Lung (tissue), 17 donors: ENCODE measurements at places on chromosomes 3 and 15. TPM values are rescaled to one million over a fixed set of nuclear protein-coding genes. Genes with fewer than 3 reads are reported as not detected.

- DNase-seq, result peak; percentile 54
Observed at GRCh38 chr15:58552505-58553364, 120.9 kb downstream of the LIPC start.

DNA sequence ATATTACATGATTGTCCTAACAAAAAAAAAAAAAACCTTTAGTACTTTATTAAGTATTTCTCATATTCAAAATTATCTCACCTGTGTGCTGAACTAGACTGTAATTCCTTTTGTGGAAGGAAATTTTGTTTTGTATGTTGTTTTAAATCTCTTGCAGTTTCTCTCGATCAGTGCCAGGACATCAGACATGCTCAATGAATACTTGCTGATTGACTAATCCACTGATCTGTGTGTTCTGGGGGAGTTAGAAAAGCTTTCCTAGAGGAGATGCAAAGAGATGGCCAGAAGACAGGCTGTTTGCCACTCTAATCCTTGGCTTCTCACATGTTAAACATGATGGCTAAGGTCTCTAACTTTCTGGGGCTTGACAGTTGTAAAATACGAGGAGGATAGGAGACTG lies 233.3 kb upstream of the NR2E3 start:
- no peak for DNase-seq

DNA sequence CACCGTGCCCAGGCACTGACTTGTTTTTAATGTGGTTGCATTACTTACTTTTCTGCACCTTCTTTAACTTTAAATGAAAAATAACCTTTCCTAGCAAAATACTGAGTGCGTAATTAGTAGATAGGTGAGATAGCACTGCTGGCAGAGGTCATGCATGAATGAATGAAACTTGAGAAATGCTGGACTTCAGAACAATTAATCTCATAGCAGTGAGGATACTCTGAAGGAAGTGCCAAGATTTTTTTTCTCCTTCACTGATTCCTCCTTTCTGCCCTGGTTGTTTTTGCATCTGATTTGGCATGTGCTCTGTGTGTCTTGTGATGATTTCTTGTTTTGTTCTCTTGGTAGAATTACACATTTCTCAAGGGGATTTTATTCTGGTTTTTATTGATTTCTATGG lies 378.9 kb downstream of the PTPRG start:
- no peak for DNase-seq

GRCh38 chr3:170529346-170529745 lies 56.5 kb downstream of the SLC7A14 start:
- DNase-seq, result no peak

- no peak for DNase-seq
Observed at GRCh38 chr3:173663696-173664111, 266.2 kb downstream of the NLGN1 start.

- DNase-seq, result no peak
Observed at GRCh38 chr15:83030021-83030420, 18.6 kb upstream of the C15orf40 start.

DNA sequence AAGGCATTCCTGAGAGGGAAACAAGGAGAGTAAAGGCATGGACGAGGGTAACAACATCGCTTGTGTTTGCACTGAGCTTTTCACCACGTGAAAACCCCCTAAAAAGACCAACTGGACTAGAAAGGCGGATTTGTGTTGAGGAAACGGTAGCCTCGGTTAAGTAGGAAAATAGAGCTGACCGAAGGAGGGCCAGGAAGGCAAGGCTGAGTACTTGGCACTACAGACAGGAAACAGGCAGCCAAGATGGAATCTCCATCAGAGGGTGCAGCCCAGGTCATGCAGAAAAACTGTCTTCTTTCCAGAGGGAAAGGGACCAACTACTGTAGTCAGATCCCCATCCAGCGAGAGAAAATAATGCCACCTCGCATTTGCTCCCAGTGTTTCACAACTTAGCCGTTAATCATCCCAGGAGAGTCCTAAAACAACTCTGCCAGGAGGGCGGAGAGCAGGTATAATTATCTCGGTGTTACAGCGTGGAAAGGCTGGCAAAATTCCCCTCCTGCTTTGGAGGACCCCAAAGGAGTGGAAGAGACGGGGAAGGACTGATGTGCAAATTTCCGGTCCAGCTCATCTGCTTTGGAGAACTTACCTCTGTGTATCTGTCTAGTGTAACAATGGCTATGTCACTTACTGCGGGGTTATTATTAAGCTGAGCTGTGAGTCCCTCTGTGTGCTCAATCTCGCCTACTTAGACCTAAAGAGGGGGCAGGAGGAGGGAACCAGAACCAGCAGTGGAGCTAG lies 77.2 kb downstream of the MYO1E start:
- DNase-seq, result no peak

- DNase-seq, result no peak
Observed at GRCh38 chr3:36804295-36805055, 40.1 kb upstream of the DCLK3 start.

- no peak for DNase-seq
Observed at GRCh38 chr15:52653431-52653964, 25.7 kb downstream of the ATOSA start.

GRCh38 chr3:49671291-49672288 lies 2.6 kb upstream of the APEH start:
- peak; percentile 66 for DNase-seq

GRCh38 chr3:9951962-9952805 lies at the start of gene PRRT3:
Gene PRRT3 (minus strand): TSS chr3:9952408. CDS start chr3:9950115, 2,293 bp downstream.
- peak; percentile 37 for DNase-seq

DNA sequence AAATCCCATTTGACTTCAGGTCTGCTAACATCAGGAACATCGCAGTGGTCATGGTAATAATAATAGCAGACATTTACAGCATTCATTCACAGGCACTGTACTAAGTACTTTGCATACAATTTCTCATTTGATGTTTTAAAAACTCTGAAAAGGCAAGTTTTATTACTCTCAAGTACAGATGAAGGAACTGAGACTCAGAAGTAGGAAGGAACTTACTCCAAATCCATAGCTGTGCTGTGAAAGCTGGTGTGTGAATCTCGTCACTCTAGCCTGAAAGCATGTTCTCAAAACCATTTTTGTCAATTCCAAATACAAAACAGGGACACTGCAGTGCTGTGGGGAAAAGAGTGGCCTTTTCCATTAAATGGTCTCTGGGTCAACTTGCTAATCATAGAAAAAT lies 179.9 kb downstream of the FAM43A start:
- no peak for DNase-seq

GRCh38 chr3:152556731-152557254 lies 278.1 kb upstream of the P2RY1 start:
- DNase-seq, result no peak

DNA sequence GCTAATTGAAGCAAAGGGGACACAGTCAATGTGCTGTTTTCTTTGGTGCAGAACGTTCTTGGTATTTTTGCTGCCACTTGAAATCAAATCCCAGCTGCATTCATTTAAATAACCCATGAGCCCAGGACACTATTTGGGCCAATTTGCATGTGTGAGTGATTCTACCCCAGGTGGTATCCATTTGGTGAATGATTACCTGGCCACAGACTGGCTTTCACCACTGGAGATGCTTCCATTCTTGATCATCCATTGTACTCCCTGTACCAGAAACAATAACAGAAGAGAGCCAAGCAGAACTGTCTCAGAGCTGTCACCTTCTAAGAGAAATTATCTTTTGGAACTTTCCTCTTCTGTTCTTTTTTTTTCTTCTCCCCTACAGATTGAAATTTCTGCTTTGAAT lies 139.7 kb upstream of the RARB start:
- no peak for DNase-seq

GRCh38 chr3:123194552-123194951 lies 7.2 kb upstream of the SEC22A start:
- peak; percentile 12 for DNase-seq

DNA sequence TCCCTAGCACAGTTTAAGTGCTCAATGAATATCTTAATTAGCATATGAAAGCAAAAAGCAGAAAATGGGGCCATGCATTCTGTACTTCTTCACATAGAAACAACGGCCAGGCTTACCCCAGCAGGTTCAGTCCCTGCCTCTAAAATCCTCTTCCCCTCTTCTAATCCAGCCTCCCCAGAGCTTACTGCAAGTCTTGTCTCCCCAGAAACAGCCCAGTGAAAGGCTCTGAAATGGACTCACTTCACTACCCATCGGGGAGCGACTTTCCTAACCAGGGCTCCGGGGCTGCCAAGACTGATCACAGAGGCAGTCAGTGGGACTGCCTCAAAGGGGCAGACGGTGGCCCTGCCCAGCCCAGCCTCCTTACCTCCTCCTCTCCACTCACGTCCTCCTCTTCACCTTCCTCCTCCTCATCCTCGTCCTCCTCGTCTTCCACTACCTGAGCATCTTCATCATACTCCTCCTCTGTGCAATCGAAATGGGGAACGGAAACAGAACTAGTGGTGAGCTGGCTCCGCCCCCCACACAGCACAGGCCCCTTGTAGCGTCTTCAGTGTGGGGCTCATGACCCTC lies 38.0 kb downstream of the ANP32A start:
- DNase-seq, result no peak

DNA sequence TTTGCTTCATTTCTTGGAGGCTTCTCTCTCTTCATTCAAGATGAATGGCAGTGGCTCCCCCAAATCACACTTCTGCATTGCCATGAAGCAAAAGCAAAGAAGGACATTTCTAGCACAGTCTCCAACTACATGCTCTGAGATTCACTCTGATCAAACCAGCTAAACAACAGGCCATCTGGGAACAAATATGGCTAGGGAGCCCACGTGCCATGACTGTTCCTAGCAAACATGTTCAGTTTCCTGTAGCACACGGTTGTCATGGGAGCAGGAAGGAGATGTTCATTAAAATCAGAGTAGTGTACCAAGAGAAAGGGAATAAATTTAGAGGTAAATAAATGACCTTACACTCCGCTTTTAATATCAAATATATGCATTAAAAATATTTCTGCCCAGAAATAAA lies 327.3 kb downstream of the GBE1 start:
- no peak for DNase-seq

DNA sequence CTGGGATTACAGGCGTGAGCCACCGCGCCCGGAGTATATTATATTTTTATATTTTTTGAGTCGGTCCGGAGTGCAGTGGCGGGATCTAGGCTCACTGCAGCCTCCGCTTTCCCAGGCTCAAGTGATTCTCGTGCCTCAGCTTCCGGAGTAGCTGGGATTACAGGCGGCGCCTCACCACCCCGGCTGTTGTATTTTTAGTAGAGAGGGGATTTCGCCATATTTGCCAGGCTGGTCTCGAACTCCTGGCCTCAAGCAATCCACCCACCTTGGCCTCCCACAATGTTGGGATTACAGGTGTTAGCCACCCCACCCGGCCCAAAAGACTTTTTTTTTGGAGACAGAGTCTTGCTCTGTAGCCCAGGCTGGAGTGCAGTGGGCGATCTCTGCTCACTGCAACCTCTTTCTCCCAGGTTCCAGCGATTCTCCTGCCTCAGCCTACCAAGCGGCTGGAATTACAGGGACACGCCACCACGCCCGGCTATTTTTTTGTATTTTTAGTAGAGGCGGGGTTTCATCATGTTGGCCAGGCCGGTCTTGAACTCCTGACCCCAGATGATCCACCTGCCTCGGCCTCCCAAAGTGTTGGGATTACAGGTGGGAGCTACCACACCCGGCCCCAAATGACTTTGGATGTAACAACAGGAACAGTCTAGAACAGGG lies 1.0 kb downstream of the ZNF589 start:
- no peak for DNase-seq

- peak; percentile 16 for DNase-seq
Observed at GRCh38 chr3:152222327-152222726, 46.4 kb upstream of the MBNL1 start.

GRCh38 chr15:42072141-42072685 lies 22.1 kb downstream of the PLA2G4D start:
- DNase-seq, result no peak

DNA sequence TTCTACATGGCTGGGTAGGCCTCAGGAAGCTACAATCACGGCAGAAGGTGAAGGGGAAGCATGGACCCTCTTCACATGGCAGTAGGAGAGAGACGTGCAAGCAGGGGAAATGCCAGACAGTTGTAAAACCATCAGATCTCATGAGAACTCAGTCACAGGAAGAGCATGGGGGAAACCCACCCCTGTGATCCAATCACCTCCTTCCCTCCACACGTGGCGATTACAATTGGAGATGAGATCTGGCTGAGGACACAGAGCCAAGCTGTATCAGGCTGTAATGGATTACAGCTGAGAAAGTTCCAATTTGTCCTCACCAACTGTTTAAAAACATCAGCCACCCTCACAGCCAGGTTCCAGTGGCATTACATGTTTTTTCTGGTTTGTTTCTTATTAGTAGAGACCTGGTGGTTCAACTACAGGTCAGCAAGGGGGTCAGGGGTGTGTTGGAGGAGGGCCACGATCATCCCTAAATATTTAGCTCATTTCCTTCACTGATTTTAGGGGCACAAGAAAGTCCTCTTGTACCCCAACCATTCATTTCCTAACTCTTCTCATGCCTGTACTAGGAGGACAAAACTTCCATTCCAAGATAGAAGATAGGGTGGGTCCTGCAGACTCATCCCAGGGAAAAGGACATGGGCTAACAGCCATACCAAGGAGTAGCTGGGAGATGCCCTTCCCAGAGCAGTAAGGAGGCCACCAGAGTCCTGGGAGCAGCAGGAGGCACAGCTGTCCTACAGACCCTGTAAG lies 54.4 kb downstream of the ANXA2 start:
- no peak for DNase-seq

- no peak for DNase-seq
Observed at GRCh38 chr15:60539016-60539415, 60.1 kb upstream of the ICE2 start.

GRCh38 chr3:57583544-57583943 lies 13.6 kb downstream of the ARF4 start:
- no peak for DNase-seq

- DNase-seq, result no peak
Observed at GRCh38 chr15:65914981-65915925, 46.0 kb downstream of the RAB11A start.

GRCh38 chr15:25715536-25716413 lies 147.4 kb downstream of the ATP10A start:
- DNase-seq, result no peak

DNA sequence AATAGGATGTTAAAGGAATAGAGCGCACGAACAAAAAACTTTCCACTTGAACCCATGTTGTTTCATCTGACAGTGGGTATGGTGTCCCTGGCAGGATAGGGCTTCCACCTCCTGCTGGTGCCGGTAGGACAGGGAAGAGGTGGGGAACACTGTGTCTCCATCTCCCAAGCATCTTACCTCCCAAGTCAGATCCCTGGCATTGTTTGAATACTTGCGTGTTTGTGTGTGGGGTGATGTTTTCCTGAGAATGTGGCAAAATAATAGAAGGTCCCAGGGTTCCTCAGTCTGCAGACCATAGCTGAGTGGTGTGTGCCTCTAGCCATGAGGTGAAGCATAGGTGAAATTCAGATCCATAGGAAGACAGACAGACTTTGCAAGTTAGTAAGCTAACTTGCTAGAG lies 119.4 kb downstream of the IGF1R start:
- no peak for DNase-seq

GRCh38 chr3:149975919-149976318 lies 5.2 kb upstream of the PFN2 start:
- DNase-seq, result no peak

- DNase-seq, result no peak
Observed at GRCh38 chr3:108311797-108312196, 15.4 kb downstream of the HHLA2 start.

Gene C3orf22
- 0.28 TPM for total RNA-seq

Gene MAP1A
- total RNA-seq, result 8.8 TPM

Gene GPR176
- 9.0 TPM for total RNA-seq

Gene CCDC191
- total RNA-seq, result 15.3 TPM

Gene LOXL1
- 13.1 TPM for total RNA-seq

Gene RASL12
- total RNA-seq, result 75.7 TPM

Gene ITIH1
- 0.11 TPM for total RNA-seq
